ENCODE measurements at places on chromosomes 11 and 22. TPM values are rescaled to one million over a fixed set of nuclear protein-coding genes. Genes with fewer than 3 reads are reported as not detected.
A peak's percentile ranks its signal among the peaks of the same experiment; 100 is the strongest.

GRCh38 chr11:20021771-20022362 lies 138.4 kb downstream of the DBX1 start:
- DNase-seq = no peak

- DNase-seq = no peak
These were observed 114.1 kb downstream of the VPREB1 start for GRCh38 chr22:22358686-22359085.

DNA sequence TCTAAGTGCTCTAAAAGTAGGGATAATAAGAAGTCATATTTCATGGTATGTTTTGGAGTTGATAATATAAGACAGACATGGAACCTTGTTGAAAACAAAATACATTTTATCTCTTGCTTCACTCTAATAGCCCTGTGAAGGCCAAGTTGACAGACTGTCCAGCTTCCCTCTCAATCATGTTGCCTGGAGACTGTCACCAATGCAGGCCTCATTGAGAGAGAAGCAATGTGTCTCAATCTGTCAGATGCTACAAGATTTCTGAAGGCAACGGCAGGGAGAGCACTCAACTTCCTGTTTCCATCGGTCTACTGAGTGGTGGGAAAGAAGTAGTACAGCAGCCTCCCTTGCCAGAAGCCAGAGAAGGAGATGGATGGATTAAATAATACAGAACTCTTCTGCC lies 23.6 kb upstream of the FJX1 start:
- DNase-seq = no peak

GRCh38 chr11:76152086-76152681 lies 54.1 kb downstream of the WNT11 start:
- DNase-seq = peak; percentile 91

DNA sequence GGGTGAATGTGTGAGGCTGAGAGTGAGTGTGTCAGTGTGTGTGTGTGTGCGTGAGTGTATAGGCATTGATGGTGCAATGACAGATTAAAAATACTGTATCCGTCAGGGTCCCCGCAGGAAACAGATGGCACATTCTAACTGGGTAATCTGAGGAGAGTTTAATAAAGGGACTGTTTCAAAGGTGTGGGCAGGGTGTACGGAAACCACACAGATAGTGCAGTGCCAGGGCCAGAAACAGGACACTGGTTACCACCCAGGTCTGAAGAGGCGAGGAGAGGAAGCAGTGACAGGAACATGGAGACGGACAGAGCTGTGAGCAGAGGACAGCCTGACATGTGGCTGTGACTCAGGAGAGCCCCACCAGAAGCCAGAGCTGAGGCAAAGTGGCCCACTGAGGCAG lies 16.5 kb downstream of the P2RX3 start:
- DNase-seq = no peak

- DNase-seq = peak; percentile 94
These were observed 61.0 kb upstream of the PLET1 start for GRCh38 chr11:112321501-112322172.

DNA sequence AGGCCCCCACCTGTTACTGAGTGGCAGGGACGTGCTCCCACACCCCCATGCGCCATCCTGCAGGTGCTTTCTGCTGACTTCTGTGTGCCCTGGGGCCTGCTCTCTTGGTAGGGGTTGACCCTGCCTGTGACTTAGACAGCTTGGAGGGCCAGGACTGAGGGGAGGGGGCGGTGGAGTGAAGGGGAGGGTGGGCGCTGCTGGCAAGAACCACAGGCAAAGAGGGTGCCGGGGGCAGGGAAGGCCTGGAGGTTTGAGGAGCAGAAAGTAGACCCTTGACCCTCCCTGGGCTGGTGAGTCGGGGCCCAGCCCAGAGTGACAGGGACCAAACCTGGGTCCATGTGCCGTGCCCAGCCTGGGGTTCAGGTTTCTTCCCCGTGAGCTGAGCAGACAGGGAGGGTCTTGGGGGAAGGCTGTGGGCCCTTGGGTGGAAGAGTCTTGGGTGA lies 17.8 kb downstream of the KCNQ1 start:
- DNase-seq = peak; percentile 60

GRCh38 chr22:32827049-32827602 lies 25.6 kb downstream of the TIMP3 start:
- no peak for DNase-seq

- peak; percentile 5 for DNase-seq
These were observed 328.1 kb downstream of the BRD1 start for GRCh38 chr22:49499433-49500075.

DNA sequence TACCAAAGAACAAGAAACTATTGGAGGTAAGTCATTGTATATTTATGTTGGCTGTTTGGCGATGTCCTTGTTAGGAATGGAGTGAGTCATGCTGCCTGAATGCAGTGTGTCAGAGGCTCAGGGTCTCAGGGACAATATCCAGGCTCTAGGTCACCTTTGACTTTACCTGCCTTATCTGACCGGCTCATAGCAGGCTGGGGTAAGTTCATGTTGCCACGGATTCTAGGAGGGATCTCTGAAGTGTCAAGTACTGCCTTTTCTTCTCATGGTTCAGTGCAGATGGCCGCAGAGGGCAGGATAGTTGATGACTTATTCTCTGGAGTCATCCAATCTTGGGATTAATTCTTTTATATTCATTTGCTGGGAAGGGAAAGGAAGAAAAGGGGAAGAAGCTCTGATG lies 53.2 kb downstream of the SPON1 start:
- DNase-seq = peak; percentile 87

GRCh38 chr11:35662061-35662648 lies 420 bp upstream of the TRIM44 start:
- DNase-seq = no peak

DNA sequence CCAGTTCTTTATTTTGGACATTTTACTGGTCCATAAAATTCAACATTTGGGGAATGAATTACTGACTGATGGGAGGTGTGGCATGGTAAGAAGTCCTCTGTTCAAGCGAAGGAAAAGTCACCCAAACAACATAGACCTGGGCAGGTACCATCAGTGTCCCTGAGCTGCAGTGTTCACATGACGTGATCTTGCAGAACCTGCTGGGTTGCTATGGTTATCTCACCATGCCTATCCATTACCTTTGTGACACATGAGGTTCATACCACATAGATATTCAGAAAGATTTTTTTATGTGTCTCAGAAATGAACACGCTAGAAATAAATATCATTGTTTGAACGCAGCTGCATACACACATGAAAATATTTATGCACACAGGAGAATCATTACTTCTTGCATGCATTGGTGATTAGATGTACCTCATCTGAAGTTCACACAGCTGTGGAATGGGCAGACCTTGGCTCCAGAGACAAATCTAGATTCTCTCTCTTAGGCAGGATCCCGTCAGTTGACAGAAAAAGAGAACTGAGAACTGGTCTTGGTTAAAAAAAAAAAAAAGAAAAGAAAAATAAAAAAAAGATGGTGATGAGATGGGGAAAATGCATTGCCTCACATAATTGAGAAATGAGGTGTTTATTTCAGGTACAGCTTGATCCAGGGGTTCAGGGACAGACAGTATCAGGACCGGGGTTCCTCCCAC lies 21.4 kb upstream of the RCN1 start:
- DNase-seq = no peak

DNA sequence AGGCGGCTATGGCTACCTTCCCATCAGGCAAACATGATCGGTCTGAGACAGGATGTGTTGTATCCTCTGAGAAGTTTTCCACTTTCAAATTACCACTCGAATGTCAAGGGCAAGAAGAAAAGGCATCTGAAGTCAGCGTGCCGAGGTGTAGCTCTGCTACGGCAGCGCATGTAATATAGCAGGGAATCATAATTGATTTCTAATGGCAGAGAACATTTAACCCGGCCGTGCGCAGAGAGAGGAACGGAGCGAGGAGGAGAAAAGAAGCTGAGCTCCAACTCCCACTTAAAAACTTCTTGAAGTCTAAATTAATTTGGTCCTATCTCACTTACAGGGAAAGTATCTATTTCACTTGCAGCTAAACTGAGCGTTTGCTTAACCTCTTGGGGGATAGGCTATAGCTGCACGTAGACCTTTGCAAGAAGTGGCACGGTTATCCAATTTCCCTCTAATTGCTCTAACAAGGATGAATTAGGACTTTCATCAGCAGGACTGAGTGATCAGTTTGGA lies 137.3 kb upstream of the KIRREL3 start:
- no peak for DNase-seq

WNT11 gene
- 2.1 TPM for polyA plus RNA-seq

KRTAP5-7 gene
- polyA plus RNA-seq = 0.07 TPM

HORMAD2 gene
- polyA plus RNA-seq = not detected

ALDH3B1 gene
- polyA plus RNA-seq = 18.1 TPM

All from small intestine (tissue), 16 donors.